ENCODE measurements at places on chromosomes 12 and 14.

DNA sequence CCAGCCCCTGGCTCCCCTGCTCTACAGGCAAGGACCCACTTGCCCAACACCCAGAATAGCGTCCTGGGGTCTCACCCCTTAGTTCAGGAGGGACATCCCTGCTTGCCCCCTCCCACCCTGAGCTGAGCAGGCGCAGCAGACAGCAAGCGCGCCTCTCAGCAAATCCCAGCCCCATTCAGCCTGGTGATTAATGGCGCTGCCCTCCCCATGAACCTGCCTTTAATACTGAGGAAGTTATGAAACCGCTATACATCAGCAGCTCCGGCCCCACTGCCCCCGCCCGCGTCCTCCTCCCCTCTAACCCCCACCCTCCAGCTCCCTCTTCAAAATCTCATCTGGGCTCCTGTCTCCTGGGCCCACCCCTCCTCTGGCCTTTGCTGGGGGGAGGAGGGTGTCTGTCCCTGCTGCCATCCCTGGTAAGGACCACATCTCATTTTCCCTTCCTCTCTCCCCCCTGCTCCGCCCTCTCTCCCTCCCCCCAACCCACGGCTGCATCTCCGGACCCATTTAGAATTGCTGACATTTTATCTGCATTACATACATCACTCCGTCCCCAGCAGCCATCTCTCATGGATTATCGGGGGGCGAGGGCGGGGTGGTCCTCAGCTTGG is 7.1 kb upstream of the SMUG1 start:
- no peak for DNase-seq

- no peak for DNase-seq
Observed at GRCh38 chr14:23481979-23482822, 12.7 kb downstream of the NGDN start.

DNA sequence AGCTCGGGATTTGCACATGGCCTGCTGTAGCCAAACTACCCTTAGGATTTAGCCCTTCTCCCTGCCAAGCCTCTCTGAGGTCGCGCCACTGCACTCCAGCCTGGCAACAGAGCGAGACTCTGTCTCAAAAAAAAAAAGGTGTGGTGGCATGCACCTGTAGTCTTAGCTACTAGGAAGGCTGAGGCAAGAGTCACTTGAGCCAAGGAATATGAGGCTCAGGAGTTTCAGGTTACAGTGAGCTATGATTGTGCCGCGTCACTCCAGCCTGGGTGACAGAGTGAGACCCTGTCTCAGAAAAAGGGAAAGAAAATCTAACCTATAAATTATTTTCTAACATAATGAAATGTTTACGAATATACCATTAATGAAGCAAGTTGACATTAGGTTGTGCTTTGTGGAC is 29.7 kb downstream of the ESRRB start:
- no peak for DNase-seq

DNA sequence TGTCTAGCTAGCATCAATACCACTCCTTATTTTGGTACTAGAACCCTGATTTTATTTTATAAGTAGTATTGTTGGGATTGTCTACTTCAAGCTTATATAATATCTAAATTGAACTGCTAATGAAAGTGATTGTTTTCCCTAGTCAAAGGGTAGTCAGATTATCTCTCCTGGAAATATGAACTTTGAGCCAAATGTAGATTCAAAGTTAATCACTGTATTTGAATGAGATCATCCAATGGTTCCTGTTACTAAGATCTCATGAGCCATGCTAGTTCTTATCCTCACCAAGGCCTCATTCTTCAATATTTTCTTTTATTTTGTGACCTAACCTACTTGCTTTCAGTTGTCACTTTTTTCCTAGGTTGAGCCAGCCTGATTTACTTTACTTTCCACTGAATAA is 276.7 kb downstream of the RASSF9 start:
- DNase-seq = no peak

- no peak for DNase-seq
Observed at GRCh38 chr12:92574051-92574783, 128.6 kb upstream of the PLEKHG7 start.

DNA sequence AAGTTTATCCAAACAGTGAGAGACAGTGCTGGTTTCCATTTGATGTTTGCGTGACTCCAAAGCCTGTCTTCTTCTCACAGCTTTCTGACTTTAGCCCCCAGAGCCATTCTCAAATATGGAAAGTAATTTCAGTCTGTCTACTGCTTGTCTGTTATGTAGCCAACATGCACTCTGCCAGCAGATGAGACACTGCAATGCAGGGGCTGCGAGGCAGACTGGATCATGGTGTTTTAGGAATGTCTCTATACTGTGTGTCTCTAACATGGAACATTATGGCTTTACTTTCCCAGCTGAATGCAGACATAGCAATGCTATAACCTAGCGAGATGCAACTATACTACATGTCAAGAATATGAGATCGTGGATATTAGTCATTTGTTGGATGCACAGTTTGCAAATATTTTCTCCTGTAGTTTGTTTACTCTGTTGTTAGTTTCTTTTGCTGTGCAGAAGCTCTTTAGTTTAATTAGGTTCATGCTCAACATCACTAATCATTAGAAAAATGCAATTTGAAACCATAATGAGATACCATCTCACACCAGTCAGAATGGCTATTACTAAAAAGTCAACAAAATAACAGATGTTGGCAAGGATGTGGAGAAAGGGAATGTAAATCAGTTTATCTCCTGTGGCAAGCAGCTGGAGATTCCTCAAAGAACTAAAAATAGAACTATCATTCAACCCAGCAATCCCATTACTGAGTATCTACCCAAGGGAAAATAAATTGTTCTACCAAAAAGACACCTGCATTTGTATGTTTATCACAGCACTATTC is 235.8 kb upstream of the TMTC1 start:
- no peak for DNase-seq

DNA sequence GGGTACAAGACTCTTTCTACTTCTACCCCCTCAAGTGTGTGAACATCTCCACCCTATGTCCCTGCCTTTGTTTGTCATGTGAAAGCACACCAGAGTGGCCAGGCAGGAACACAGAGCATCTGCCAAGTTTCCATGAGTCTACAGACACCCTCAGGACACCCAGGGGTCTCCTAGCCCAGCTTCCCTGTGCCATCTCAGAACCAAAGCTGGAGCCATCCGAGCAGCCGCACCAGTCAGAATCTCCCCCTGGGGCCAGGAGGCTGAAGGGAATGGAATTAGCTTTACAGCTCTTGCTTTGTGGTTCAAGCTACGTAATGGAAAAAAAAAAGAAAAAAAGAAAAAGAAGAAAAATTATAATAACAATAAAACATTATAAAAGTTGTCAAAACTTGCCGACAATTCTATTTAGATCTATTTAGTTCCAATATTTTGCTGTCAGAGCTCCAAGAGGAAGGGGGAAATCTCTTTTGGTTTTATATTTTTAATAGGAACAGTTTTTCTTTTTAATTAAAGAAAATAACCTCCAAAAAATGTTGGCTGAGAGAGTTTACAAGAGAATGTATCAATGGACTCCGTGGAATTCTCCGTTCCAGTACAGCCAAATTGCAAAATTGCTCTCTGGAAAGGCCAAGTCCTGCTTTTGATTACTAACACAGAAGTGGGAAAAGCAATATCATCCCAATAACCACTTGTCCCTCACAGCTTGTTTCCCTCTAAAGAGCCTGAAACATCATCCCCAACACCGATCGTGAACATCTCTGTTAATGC is 37.1 kb downstream of the TBX5 start:
- no peak for DNase-seq

DNA sequence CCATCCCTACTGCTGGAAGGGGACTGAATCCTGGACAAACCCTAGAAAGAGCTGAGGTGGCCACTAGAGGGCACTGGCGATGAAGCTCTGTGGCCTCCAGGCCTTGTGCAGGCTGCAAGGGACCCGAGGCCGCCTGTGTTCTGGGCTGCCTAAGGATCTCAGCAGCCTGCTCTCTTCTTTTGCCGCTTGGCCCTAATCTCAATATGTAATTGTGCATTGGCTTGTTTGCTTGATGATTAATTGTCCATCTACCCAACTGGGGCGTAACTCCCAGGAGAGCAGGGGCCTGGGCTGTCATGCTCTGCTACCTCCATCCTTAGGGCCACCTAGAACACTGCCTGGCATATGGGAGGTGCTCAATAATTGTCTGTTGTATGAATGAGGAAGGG is 73.8 kb downstream of the SYNE3 start:
- DNase-seq = peak; percentile 37

- DNase-seq = no peak
Observed at GRCh38 chr14:61934385-61934784, 172.2 kb downstream of the SNAPC1 start.
